ENCODE measurements at places on chromosomes 2 and 18.

- DNase-seq, result no peak
Measured at GRCh38 chr2:96188821-96189526, 19.7 kb downstream of the STARD7 start.

DNA sequence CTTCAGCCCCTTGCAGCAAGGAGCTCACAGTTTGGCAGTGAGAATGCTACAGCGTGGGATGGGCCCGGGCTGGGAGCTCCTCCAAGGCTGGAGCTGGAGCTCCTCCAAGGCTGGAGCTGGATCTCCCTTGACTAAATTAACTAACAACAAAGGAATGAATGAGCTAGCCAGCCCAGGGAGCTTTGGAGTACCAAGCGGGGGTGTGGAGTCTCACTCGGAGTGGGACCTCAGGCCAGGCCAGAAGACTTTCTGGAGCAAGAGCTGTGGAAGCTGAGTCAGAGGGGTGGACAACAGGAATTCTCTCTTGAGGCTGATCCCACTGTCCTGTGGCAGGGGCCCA, 244.7 kb upstream of the HS6ST1 start:
- DNase-seq, result peak; percentile 97

DNA sequence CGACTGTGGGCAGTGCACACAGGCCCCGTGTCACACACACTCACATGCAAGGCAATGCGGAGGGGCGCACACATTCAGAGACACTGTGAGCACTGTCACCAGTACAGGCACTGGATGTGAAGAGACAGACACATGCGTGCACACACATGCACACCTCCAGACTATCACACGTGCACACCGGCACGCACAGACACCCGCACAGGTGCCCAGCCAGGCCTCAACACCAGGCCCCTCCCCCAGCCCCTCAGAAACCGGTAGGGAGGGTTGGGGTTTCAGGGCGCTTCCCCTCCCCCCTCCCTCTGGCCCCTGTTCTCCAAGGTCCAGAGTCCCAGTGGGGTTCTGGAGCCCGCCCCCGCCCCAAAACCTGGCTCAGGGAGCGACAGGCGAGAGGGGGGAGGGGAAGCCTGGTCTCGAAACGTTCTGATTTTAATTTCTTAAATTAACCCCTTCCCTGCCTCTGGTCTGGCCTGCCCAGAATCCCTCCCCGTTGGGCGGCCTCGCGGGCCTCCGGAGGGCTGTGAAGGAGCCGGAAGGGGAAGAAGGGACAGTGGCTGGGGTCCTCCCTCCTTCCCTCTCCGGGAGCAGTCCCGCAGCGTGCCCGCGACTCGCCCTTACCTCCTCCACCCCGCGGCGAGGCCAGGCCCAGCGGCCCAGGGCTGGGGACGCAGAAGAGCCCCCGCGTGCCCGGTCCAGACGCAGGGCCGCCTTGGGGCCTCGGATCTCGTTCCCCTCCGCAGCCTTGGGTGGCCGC, 558 bp downstream of the FBXO41 start:
- DNase-seq, result no peak

- DNase-seq, result no peak
Measured at GRCh38 chr2:37447446-37447845, 103.0 kb downstream of the QPCT start.

GRCh38 chr2:233768076-233768475, 8.0 kb downstream of the UGT1A1 start:
- no peak for DNase-seq

GRCh38 chr2:25268139-25268538, 73.6 kb downstream of the DNMT3A start:
- no peak for DNase-seq

GRCh38 chr2:237514474-237515130, 27.6 kb downstream of the MLPH start:
- no peak for DNase-seq

DNA sequence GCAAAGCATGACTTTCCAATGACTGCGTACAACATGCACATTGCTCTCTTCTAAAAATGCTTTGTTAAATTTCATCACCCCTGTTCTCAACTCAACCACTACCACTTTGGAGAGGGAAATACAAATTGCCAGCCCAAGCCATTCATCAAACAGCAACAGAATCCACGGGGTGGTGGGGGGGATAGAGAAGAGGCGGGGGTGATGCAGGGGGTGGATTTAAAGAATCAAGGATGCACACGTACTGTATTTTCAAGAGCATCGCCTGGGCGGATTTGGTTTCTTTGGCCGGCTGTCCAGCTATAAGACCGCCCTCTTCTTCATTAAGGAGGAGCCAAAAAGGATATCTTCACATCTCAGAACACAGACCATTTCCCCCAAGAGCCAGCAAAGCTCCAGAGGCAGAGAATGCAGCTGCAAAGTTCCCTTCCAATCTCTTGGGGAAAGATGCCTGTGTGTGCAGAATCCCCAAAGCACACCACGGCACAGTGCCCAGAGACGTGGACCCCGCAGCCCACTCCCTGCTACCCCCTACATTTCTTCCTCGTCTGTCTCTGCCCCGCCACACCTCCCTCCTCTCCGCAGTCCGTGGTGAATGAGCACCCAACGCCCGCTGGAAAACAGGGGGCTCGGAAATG, 977 bp downstream of the SLC8A1 start:
- DNase-seq, result peak; percentile 89

GRCh38 chr2:157439824-157440186, 4.1 kb downstream of the CYTIP start:
- no peak for DNase-seq

Data from foreskin fibroblast (primary cell).